Ovary (tissue), 10 donors: ENCODE measurements at places on chromosomes 6 and 20. TPM values are rescaled to one million over a fixed set of nuclear protein-coding genes. Genes with fewer than 3 reads are reported as not detected.

DNA sequence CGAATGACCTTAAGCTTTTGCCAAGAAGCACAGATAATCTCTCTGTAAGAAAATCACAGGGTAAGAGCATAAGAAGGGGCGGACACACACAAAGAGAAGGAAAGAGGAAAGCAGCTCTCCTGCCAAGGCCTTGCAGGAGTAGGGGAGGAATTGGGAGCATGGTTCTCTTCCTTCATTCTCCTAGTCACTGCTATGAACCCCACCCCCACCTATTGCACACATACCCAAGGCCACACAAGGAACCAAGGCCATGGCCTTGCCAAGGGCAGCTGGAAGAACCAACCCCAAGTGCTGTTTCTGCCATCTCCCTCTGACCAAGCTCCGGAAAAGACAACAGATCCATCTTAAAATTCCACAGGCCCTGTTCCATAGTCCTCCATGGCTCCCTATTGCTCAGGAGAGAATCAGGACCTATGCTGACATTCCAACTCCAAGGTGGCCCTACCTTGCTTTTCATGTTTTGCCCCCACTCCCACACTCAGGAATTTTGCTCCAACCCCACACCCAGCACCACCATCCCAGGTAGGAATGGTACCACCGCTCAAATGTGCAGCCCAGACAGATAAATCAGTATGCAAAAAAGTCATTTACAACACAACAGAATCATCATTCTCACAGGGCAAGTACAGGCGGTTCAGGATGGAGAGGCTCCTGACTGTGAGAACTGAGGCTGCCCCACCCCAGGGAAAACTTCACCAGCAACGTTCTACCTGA lies 31.3 kb downstream of the TRAM2 start:
- peak overlapping the region; percentile 64 for H3K27ac ChIP-seq
- no peaks in the 10 kb centered on the region for H3K36me3 ChIP-seq
- no peak for DNase-seq

DNA sequence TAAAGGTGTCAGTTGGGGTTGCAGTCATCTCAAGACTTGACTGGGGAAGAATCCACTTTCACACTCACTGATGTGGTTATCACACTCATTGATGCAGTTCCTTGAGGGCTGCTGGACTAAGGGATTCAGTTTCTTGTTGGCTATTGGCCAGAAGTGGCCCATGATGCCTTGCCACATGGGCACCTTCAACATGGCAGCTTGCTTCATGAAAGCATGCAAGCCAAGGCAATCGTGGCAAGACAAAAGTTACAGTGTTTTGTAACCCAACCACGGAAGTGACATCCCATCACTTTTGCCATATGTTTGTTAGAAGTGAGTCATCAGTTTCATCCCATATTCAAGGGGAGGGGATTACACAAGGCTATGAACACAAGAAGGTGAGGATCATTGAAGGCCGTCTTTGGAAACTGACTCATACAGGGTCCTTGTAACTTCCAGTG lies 3.8 kb upstream of the RANBP9 start:
- H3K27me3 ChIP-seq: no peaks in the 10 kb centered on the region
- H3K27ac ChIP-seq: no peak overlapping the region
- peaks cover 1% of the 10 kb centered on the region for H3K4me1 ChIP-seq
- H3K36me3 ChIP-seq: no peaks in the 10 kb centered on the region
- no peak overlapping the region for H3K4me3 ChIP-seq

- no peaks in the 10 kb centered on the region for H3K36me3 ChIP-seq
- DNase-seq: no peak
- H3K4me1 ChIP-seq: no peaks in the 10 kb centered on the region
Observed at GRCh38 chr6:164827537-164827936, 481.9 kb downstream of the C6orf118 start.

- no peaks in the 10 kb centered on the region for H3K36me3 ChIP-seq
- H3K4me3 ChIP-seq: no peak overlapping the region
- peaks cover 1% of the 10 kb centered on the region for H3K4me1 ChIP-seq
- H3K27ac ChIP-seq: no peak overlapping the region
- DNase-seq: no peak
Observed at GRCh38 chr20:48690888-48691287, 136.9 kb downstream of the PREX1 start.

GRCh38 chr20:63697357-63697867 lies 960 bp downstream of the TNFRSF6B start:
- no peaks in the 10 kb centered on the region for H3K27me3 ChIP-seq
- peaks cover 2% of the 10 kb centered on the region for H3K4me1 ChIP-seq
- DNase-seq: peak; percentile 42
- H3K27ac ChIP-seq: no peak overlapping the region
- no peaks in the 10 kb centered on the region for H3K36me3 ChIP-seq

- no peak for DNase-seq
- H3K36me3 ChIP-seq: no peaks in the 10 kb centered on the region
- no peak overlapping the region for H3K27ac ChIP-seq
- no peak overlapping the region for H3K4me3 ChIP-seq
- H3K27me3 ChIP-seq: no peaks in the 10 kb centered on the region
Observed at GRCh38 chr20:54223751-54224150, 15.9 kb downstream of the PFDN4 start.

DNA sequence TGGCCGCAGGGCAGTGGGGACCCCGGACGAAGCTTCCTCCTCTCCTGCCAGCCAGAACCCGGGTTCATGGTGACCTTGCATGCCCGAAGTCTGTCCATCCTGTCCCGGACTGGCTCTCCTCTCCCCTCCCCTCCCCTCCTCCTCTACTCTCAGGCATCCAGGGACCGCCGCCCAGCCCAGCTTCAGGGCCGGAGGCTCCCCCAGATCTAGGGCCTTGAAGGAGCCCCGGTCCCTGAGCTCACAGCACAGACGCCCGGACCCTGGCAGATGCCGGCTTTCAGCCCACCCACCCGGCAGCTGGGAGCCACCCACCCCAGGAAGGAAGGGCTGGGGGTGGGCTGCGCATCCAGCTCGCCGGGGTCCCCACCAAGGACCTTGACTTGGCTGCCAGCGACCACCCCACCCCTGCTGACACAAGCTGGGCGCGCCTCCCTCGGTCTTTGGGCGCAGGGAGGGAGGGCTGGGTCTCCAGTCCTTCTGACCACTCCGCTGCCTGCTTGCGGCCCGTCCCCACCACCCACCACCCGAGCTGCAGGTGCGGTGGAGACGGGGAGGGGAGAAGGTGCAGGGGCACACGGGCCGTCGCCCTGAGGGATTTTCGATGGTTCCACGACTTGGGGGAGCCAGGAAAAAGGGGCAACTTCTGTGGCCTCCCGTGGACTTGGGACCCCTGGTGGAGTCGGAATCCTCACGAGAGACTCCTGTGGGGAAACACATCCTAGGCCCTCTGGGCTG lies 5.8 kb upstream of the ABHD16B start:
- no peaks in the 10 kb centered on the region for H3K36me3 ChIP-seq
- no peak overlapping the region for H3K4me3 ChIP-seq
- no peaks in the 10 kb centered on the region for H3K27me3 ChIP-seq
- peak; percentile 69 for DNase-seq

DNA sequence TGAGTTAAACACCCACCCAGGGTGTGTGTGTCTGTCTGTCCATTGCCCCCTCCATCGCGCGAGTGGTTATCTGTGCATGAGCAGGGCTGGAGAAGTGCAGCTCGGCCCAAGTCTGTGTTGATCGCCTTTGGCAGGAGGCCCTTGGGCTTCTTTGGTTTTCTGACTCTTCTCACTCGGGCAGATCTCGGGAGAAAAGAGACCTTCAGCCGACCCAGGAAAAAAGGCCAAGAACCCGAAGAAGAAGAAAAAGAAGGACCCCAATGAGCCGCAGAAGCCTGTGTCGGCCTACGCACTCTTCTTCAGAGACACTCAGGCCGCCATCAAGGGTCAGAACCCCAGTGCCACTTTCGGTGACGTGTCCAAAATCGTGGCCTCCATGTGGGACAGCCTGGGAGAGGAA lies 132.9 kb downstream of the JPH2 start:
- H3K27me3 ChIP-seq: no peaks in the 10 kb centered on the region
- H3K36me3 ChIP-seq: no peaks in the 10 kb centered on the region
- H3K27ac ChIP-seq: no peak overlapping the region

The DPPA5 gene
- total RNA-seq: not detected

The CSTF1 gene
- total RNA-seq: 25.2 TPM

The VSX1 gene
- total RNA-seq: 1.4 TPM

The BAK1 gene
- 3.9 TPM for total RNA-seq
